ENCODE measurements at places on chromosomes 5 and 9.

- DNase-seq: no peak
Measured at GRCh38 chr5:154267516-154267915, 77.0 kb downstream of the GALNT10 start.

- DNase-seq: no peak
Measured at GRCh38 chr5:177311392-177311722, 341 bp downstream of the MXD3 start.

DNA sequence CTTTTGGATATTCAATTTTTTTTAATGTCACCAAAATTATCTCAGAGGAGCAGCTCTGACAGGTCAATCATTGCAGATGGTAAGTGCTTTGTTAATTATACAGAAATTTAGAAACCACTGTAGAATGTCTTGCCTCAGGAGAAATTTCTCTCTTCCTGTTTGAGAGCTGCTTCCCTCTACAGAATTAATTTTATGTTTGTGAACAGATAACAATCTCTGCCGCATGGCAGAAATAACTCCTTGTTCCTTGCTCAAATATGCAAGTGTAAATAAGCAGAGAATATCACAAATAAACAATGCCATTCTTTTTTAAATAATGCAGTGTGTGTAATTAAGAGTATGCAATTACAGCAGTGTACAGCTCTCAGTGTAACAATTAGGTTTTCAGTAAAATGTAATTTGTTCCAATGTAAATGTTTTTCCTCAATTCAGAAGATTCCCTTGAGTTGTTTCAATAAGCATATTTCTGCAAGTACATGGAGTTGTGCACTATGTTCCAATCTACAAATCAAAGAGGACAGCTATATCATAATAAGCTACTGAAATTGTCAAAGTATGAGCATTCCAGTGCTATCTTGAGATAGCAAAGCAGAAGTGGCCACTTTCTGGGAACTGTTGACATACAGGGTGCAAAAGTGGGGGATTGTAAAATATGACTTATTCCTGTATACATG lies 1012.8 kb downstream of the MAT2B start:
- DNase-seq: no peak

DNA sequence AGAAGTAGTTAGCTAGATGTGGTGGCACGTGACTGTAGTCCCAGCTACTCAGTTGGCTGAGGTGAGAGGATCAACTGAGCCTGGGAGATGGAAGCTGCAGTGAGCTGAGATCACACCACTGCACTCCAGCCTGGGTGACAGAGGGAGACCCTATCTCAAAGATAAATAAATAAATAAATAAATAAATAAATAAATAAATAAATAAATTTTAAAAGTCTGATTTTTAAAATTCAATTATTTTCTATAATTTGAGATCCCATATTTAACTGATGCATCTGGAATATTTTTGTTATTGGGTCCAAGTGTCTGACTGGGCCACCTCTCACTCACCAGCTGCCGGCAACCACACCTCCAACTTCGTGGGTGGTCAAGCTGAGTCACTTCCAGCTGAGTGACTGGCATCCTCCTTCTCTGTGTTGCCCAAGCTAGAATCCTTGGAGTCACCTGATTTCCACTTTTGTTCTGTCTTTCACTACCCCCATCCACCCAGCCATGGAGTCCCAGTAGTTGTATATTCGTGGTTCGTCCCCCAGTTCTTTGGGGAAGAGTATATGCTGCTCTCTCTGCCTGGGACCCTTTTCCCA lies 70.9 kb downstream of the EGFLAM start:
- no peak for DNase-seq

DNA sequence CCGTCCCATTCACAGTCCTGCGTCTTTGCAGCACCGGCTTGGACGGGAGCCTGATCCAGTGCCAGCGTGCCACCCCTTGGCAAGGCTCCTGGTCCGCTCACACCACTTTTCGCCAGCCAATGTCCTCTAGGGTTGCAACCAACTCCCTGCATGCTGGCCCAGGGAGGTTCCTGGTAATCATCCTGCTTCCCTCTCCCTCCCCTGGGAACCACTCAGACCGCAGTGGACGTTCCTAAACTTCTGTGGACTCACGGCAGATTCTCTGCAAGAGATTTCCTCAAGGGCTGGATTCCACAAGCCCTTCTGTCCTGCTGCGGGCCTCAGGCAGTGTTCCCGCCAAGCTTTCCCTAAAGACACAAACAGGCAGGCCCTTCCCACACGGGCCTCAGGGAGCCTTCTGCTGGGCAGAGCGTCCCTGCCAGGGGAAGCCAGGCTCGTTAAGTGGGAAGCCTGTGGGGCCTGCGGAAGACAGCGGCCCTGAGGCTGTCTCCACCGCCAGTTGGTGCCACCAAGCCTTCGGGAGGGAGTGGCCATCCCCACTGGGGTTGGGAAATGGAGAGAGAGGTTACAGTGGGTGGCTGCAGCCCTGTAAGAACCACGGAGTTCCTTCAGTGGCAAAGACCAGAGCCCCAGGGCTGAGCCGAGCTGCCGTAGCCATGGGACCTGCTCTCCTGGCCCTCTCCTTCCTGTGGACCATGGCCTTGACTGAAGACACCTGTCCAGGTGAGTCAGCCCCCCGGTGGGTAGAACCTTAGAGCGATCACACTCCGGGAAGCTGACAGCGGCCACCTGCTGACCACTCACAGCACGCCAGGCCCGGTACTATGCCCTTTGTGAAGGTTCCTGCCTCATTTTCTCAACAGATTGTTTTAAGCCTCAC lies 16.4 kb upstream of the FCN2 start:
- DNase-seq: no peak

Data from DMS153 (cell line).